ENCODE measurements at places on chromosomes 6 and 20.

DNA sequence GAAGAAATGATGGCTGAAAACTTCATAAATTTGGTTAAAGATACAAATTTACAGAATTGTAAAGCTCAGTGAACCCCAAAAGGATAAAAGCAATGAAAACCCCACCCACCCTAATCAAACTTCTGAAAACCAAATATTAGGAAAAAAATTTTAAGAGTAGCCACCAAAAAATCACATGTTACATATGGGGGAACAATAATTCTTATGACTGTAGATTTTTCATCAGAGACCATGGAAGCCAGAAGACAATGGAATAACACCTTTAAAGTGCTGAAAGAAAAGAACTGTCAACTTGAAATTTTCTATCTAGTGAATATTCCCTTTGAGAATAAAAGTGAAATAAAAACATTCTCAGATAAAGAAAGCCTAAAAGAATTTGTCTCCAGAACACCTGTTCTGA, 24.4 kb downstream of the PROCR start:
- DNase-seq = no peak

DNA sequence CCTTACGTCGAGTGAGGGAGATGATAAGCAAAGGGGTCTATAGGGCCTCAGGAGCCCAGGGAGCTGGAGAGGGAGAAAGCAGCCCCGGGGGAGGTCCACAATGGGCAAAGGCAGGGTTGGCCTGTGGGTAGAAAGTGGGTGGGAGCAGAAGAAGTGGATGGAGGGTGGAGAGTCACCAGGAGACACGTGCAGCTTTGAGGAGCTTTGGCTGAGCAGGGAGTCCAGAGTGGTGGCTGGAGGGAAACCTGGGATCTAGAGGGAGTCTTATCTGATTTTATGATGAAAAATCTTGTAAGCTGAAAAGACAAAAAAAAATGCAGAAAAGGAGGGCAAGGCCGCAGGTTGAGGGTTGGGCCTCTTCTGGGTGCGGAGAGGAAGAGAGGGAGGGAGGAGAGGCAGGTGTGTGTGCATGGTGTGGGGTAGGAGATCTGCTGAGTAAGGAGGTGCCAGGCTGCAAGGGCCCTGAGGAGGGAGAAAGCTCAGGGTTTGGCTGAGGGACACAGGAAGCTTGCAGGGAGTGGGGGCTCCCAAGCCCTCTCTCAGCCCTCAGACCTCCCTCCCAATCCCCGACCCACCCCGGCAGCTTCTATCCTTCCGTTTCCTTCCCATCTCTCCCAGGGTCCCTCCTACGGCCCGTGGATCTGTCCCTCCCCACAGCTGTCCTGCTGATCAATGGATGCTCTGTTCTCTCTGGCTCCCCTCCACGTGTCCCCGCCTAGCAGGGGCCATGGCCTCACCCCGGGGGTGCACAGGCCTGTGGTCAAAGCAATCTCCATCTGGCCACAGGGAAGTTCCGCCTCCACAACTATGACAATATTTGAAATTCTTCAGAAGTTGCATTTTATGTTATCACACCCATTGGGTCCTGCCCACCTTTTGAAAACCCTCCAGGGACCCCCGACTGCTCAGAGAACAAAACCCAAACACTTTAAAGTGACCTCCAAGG, 17.1 kb upstream of the BPI start:
- no peak for DNase-seq

GRCh38 chr6:31719001-31719400, 2.5 kb downstream of the LY6G6C start:
- no peak for DNase-seq

- DNase-seq = no peak
These were observed 152.9 kb downstream of the RNASET2 start for GRCh38 chr6:166803471-166803870.

DNA sequence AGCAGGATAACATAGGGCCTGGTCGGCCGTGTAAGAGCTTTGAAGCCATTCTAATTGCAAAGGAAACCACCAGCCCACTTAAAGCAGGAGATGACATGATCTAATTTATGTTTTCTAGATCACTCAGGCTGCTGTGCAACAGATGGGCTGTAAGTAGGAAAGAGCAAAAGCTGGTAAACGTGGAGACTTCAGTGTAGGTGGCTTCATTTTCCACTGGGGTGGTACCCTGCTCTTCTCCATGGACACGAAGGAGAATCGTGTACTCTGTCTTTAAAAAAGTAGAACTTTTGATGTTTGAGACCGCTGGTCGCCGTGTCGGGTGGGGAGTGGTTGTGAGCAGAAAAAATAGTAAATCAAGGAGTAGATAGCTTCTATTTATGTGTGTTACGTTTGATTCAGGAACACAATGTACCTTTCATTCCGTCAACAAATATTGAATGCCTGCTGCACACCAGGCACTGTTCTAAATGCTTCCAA, 6.4 kb downstream of the CASS4 start:
- no peak for DNase-seq

DNA sequence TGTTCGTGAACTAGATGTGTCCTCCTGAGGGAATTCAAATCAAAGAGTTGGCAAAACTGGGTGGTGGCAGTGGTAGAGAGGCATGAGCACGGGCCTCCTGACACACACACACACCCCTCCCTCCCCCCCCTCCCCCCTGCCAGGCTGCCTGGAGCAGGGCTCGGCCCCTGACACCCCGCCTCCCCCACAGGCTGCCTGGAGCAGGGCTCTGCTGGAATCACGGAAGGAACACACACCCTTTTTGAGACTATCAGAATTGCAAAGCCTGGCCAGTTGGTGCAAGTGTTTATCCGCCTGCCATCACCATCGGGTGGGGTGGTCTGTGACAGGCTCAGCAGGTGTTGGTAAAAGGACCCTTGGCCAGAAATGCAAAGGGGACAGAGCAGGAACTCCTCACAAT, 59.0 kb downstream of the FAM120B start:
- no peak for DNase-seq

GRCh38 chr20:25071734-25072133, 10.2 kb downstream of the VSX1 start:
- no peak for DNase-seq

GRCh38 chr6:3324262-3324942, 65.7 kb downstream of the PSMG4 start:
- DNase-seq = no peak

DNA sequence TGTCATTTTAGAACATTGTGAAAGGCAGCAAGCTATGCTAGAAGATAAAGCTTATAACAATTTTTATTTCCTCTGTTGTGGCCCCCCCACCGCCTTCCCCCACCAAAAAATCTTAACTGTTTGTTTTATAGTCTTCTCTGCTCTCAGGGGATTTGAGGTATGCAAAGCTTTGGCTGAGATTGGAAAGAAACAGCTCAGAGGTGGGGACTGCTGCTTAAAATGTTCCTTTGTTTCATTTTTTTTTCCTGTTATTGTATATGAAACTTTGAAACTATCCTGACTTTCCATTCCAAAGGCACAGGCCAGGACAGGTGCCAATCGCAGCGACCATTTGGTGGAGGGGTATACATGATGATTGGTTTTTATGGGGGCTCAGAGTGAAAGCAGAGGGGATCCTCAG, 114.7 kb upstream of the PHACTR1 start:
- no peak for DNase-seq

DNA sequence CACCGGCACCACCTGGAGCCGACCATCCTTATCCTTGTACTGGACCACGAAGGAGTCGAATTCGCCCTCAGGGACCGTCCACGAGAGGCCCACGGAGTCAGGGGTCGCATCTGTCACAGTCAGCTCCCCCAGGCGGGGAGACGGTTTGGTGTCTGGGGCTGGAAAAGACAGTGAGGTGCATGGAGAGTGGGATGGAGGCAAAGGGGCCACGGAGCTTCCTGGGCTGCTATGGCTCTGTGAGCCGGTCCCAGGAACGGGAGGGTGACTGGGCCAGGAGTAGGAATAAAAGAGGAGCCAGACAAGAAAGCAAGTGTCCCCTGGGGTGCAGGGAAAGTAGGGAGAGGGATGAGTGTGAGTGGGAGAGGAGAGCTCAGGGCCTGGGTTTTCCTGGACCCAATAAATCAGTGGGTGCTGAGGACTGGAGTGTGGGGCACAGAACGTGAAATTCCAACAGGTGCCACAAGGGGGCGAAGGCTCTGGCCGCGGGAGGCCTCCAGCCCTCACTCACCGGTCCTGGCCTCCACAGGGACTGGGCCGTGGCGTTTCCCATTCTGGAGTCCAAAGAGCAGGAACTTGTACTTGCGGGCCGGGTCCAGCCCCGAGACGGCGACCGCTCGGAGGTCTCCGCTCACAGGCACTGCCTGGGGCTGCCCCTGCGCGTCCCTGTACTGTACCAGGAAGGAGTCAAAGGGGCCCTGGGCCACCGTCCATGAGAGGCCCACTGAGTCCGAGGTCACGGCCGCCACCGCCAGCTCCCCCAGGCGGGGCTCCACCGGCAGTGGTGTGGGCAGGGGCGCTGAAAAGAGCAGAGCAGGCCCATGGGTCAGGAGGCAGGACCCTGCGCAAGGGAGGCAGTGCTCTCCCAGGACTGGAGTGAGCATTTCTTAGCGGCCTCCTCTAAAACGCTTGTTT, 9.9 kb downstream of the CYP21A2 start:
- DNase-seq = peak; percentile 45

GRCh38 chr6:159038914-159039884, 5.6 kb downstream of the TAGAP start:
- DNase-seq = no peak

- DNase-seq = no peak
These were observed 14.6 kb upstream of the SLC22A2 start for GRCh38 chr6:160273196-160273595.

DNA sequence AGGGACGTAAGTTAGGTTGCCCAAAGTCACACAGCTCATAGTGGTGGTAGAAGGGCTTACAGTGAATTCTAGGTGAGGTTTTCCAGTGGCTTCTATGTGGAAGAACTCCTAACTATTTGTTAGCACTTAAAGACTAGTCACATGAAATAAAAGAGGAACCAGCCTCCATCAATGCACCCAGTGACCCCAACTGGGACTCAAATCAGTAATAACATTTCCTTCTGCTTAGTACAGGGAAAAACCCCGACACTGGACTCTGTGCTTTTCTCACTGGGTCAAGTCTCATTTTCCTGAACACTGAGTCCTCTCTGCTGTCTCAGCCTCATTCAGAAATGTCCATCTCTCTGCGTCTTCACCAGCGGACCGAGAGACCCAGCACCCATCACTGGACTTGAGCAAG, 89.2 kb downstream of the SLC22A23 start:
- DNase-seq = no peak

DNA sequence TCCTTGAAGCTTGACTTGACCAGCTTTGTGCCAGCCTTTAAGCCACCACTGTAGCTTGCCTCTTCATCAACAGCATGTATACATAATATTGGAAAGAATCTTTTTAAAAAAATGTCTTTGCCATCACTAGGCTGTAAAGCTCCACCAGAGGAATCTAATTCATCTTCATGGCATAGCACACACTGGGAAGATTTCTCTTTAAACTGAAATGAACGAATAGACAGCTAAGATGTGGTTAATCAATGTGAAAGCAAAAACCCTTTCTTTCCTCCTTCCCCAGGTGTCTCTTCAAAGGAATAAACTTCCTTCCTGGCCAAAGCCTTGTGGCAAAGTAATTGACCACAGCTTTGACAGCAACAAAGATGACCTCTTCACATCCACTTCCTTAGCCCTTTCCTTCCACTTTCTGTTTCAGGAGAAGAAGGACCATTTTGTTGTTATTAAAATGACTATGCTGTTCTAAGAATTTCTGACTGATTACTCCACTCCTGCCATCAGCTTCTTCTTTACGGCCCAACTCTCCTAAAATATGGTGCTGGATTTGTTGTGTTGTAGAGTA, 428.7 kb upstream of the SOX4 start:
- DNase-seq = no peak
